ENCODE measurements at places on chromosomes 6 and 20.
A peak's percentile ranks its signal among the peaks of the same experiment; 100 is the strongest.

DNA sequence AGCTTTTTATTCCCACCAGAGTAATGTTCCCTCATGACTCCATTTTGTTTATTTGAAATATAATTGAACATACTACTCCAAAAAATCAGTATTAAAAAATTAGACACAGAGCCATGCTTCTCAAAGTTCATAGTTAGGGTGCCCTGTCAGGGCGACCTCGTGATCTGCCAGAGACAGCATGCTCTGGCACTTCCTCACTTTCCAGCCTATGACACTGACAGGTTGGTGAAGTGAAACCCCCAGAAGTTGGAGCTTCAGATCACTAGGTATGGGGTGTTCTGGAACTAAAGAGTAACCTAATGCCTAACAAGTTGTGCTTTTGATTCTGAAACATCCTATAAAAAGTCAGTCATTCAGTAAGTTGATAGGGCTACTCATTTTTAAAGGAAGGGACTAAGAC is 93.0 kb downstream of the TBC1D7 start:
- no peak for DNase-seq

DNA sequence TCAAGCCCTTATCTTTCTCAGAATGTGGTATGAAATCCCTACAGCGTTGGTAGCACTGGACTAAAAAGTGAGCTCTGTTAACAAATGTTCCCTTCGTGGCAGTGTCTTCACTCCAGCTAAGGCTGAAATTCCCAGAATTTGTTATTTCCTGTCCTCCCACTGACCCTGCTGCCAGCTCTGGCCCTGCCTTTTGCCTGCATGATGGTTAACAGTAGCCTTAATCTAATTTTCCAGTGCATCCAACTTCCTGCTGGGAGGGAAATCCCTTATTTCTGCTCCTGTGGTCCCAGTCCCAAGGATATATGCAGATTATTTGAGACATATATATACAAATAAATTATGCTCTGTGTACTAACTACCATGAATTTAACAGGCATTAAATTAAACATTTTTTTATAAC is 157.2 kb upstream of the CARMIL1 start:
- no peak for DNase-seq

DNA sequence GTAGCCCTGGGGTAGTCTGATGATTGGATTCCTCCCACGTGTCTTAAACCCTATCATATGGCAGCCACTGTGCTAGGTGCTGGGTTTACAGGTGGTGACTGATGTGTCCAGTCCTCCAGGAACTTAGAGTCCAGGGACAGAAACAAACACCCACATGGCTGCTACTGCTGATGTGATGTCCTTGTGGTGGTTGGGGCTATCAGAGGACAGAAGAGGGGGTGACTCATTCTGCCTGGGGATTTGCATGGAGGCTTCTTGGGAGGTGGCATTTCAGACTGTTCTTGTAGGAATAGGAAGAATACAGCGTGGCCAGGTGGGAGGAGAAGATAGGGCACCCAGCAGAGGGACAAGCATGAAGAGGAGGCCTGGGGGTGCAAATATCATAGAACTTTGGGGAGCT is 9.8 kb downstream of the RAET1G start:
- DNase-seq = no peak

DNA sequence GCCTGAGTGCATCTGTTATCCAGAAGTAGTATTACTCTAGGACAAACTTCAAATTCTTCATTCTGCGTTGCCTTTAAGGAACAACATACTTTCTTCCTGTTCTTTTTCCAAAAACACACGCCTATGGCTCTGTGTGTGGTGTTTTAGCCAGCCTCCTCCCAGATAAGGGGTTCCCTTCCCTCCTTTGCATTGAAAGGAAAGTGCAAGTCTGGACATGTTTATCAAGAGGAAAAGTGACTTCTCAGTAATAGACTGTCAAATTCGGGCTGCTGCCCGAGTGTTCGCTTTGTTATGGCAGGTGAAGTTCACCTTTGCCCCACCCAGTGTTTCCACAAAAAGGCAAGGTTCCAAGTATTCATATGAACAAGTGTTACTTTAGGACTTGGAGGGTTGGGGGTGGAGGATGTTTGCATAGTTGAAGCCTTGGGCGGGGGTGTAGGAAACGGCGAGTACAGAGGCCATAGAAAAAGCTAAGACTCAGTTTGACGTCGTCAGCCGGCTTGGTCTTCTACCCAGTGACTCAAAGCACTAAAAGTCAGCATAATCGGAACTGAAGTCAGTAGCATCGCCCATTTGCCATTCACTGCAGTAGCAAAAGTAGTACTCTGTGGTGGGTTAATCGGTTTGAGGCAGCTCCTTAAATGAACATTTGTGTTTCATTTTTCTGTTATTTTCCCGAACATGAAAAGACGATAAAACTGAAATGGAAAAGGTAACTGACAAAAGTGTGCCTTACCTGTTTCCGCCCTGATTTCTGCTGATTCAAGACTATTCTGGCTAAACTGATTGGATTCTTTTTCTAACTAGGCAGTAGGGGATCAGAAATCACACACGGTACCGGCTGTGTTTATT is 12.5 kb downstream of the PRDM1 start:
- DNase-seq = peak; percentile 37

DNA sequence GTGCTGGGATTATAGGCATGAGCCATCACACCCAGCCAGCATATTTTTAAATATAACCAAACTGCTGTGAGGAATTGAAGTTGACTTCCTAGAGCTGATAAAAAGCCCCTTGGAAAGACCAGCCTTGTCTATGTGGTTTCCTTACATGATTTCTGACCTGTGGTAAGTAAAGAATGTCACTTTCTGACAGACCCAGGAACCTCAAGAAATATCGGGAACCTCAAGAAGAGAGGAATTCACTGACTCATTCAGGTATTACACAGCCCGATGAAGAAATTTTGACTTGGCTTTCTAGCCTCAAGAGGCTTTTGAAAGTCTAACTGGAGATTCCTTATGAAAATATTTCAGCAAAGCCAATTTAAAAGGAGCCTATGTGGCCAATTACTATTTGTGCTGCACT is 71.8 kb downstream of the FOXF2 start:
- no peak for DNase-seq

GRCh38 chr20:4138056-4138455 is 122.7 kb upstream of the RNF24 start:
- DNase-seq = no peak

DNA sequence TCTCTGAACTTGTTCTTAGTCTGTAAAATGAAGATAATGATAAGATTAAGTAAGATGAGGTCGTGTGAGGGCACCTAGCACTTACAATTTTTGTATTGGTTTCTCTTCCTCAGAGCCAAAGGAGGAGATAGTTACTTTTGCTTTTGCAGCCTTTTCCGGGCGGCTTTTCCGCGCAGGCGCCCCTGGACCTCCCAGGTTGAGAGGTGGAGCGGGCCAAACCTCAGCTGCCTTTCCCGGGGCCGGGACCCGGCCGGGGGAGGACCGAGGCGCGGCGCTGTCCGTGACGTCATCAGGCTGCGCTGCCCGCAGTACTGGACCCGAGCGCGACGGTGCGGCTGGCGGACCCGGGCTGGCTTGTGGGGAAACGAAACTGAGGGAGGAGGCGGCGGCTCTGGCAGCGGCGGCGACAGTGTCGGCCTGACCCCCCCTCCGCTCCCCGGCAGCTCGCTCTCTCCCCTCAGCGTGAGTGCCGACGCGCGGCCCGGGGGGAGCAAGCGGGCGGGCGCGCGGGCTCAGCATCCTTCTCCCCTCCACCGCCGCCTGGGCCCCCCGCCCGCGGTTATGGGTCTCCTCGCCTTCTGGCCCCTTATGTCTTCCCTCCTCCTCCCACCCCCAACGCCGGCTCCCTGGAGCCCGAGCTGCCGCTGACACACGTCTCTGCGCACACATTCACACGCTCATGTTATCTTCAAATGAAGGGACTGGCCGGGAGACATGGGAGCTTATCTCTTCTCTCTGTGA is at the start of gene CMTR1:
Gene CMTR1 (plus strand): TSS at position 306 of the 741 bp plus-strand sequence. CDS start 2,409 bp downstream, outside the sequence.
- peak; percentile 96 for DNase-seq

DNA sequence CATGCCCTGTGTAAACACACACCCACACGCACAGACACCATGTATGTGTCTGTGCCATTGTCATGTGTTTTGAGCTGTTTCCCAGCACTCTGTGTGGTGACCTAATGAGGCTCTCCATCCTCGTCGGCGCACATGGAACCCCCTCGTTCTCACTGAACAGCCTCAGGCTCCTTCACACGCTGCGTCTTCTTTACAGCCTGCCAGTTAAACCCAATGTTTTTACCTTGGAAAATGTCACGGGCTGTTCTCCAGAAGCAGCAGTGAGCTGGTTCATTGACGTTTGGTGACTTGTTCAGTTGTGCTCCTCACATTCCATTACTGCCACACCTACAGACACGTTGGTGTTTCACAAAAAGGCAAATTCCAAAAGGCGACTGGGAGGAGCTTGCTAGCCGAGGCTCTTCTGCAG is 201.0 kb upstream of the FOXQ1 start:
- DNase-seq = no peak

DNA sequence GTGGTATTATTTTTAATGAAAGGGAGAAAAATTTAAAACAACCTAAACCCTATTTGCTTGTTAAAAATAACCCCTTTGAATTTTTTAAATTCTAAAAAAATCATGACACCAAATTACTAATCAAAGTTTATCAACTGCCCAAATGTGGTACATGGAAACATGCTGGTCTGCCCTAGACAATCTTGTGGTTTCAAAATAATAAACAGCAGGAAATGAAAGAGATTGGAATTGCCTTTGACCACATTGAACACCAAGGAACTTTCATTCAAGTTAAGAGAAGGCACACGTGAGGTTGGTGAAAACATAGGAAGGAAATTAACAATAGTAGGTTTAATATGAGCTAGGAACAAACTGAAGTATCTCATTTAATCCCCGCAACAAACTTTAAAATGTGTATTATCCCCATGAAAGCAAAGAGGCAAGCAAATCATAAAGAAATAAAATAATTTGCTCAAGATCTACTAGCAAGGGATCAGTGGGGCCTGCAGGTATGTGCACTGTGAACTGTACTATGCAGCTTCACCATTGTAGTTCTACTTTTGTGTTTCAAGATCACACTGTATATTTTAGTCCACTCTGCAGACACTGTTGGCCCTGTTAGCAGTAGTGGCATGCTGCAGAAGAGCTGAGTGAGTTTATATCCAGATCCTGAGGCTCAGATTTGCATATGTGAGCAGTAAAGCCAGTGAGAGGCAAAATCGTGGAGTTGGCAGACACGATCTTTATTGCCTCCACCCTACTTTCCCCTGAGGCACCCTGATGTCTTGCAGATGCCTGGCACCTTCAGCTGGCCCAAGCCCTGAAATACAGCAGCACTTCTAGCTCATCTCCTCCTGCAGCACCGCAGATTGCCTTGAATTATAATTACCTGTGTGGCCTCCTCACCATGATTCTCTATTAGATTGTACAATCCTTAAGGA is 157.8 kb upstream of the TENT5A start:
- DNase-seq = no peak

DNA sequence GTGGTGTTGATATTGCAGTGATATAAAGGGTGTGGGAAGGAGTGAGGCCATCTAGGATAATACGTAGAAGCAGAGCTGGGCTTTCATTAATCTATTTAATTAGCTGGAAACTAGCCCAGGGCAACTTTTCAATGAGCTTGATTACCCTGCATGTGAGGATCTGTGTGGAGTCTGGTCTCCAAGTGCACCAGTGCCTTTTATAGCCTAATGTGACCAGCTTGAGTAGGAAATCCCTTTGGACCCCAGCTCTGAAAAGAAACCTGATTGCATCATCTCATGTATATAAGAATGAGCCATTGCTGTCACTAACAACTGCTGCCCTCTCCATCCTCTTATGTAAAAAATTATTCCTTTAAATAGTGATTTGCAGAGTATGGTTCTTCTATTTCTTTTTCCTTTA is 72.6 kb downstream of the CD109 start:
- DNase-seq = no peak

DNA sequence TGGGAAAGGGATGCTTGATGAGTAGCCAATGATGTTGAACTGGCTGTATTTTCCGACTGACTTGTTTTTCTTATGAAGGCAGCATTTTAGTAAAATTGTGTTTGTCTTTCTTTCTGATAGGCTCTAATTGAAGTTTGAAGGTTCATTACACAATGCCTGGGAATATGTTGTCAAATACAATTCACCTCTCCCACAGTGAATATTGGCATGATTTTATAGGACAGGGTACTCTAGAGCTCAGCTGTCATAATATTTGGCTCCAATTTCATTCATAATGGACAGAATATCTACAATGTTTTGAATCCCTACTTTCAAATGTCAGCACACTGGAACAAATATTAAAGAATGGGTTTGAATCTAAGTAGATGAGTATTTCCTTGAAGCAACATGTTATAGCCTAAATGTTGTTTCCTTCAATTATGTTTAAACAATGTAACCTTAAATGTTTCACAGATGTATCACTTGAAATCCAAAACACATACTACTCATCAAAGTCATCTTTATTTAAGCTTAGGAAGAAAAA is 81.4 kb downstream of the LAMA2 start:
- no peak for DNase-seq

DNA sequence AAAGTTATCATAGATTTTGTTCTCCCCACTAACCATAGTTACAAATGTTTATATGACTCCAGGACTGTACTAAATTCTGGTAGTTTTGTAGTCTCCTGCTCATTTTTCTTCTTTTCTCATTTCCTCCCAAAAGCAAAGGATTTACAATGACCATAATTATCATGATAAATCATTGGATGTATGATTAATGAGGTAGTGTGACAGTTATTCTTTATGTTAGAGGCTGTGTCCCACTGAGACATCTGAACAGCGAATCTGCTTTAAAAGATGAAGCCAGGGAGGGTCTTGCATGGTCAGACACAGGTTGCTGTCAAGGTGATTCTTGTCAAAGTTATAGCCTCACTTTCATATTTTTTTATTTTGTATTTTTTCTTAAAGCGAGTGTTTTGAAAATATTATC is 285.2 kb upstream of the STXBP5 start:
- no peak for DNase-seq

DNA sequence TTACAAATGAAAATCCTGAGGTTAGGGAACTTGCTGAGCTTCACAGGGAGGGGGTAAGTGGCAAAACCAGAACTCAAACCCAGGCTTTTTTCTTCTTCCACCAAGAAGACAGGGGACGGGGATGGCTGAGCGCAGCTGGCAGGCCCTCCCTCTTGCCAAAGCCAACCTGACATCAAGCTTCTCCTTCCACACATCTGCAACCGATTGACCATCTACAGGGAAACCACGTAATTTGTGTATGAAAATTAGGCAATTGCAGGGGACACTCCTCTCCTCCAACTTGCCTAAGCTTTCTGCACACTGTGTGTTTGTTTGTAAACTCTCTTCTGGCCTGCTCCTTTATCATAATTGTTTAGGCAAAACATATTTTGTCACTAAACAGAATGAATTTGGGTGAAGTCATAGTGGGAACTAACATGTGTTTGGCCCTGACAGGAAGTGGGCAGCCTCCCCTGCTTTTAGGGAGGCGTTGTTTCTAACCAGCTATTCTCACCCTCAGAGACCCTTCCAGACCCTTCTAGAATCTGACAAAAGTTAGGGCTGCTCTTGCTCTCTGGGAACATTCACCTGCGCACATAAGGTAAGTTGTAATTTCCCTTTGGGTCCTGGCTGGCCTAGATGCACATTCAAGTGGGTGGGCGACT is 18.9 kb downstream of the ZNF831 start:
- DNase-seq = no peak

- no peak for DNase-seq
Observed at GRCh38 chr20:43188861-43189553, 699 bp downstream of the PTPRT start.

GRCh38 chr20:6108330-6108729 is 14.5 kb downstream of the FERMT1 start:
- DNase-seq = no peak
